ENCODE measurements at places on chromosomes 2 and 18.

DNA sequence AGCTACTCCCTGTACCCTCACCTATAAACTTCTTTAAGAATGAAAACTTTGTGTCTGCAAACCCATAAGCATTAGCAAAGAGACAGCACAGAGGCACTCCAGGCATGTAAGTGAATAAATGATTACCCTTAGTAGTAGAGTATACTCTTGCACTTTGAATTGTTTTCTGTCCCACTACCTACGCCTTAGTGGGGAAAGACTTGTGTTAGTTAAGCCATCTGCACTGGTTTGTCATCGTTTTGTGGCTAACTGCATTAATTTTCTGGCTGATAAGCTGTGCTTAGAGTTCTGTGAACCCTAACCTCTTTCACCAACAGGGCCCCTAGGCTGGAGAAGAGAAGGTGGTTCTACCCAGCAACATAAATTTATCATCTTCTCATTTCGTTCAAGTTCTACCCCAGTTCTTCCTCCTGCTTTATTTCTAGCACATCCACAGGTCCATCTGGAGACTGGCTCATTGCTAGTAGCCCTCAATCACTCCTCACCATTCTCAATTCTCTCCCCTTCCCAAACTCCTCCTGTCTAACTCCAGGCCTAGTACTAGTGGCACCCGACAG, 710 bp downstream of the LMAN2L start:
- no peak for DNase-seq

DNA sequence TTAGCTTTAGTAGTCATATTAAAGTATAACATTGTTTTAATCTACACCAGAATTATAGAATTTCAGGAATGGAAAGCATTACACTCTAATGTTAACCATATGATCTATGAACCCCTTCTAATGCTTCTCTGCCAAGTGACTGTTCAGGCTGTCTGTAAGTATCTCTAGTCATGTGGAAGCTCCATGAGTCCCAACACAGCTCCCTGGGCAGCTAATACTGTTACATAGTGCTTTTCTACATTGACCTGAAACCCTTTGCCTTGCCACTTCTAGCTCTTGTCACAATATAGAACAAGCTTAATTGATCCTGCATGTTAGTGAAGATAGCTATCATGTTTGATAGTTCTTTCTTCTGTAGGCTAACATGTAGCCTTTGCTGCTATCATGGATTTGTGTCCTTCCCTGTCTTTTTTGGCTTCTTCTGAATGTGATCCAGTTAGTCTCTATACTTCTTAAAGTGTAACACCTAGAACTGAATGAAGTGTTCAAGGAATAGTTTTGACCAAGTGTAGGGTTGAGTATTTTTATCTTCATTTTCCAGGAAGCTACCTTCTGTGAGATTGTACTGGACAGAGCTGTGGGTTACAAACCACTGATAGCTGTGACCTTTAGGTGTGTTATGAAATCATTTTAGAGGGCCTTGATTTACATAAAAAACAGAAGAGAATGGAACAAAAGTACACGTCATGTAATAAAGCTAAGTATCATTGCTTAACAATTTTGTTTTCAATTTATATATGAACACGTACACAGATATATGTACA, 23.7 kb downstream of the BABAM2 start:
- DNase-seq = no peak

DNA sequence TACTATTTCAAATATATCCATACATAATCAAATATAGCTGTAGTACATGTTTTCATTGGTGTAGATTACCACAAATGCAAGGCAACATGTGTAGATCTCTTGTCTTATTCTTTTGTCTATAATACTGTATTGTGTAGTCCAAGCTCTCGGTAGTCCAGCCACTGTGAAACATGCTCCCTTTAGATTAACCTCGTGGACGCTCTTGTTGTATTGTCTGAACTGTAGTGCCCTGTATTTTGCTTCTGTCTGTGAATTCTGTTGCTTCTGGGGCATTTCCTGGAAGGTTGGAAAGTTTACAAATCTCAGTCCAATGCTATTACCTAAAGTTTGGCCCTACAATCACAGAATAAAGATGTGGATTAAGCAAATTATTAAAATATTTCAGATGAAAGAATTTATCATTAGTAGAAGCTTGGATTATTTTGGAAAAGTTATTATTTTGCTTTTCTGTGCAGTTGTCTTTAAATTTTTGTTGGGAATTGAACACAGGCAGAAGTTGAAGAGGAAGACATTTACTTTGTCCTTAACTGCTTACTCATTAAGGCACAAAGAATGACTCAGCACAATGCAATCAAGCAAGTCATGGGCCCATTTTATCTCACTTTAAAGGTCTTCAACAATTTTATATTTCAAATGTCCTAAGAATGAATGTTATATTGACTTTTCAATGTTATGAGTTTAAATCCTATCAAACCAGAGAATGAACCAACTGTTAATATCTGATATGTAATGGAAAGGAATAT, 103.4 kb upstream of the CAVIN2 start:
- DNase-seq = no peak

DNA sequence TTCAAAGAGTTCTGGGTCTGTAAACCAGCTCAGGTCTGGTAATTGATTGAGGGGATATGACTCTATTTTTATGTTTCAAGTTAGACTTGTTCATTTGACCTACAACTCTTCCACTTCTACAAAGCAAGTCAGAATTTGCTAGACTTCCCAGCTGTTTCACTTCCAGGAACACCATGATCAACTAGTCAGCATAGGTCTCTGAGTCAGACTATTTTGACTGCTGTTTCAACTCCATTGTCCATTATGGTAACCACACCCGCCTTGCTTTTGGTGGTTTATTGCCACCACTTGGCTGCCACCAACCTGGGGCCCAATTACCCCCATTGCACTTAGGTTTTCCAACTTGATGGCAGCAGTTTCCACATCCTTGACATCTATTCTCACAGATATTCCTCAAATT, 116.6 kb downstream of the LAMA3 start:
- DNase-seq = no peak

DNA sequence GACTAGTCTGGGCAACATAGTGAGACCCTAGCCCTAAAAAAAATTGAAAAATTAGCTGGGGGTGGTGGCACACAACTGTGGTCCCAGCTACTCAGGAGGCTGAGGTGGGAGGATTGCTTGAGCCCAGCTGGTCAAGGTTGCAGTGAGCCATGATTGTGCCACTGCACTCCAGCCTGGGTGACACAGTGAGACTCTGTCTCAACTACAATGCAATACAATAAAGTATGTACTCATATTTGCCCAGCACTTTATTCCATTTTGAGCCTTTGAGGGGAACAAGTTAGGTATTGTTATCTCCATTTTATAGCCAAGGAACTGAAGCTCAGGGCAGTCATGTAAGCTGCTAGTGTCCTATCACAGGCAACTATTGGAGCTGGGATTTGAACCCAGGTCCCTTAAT, 49.3 kb upstream of the PLB1 start:
- no peak for DNase-seq

DNA sequence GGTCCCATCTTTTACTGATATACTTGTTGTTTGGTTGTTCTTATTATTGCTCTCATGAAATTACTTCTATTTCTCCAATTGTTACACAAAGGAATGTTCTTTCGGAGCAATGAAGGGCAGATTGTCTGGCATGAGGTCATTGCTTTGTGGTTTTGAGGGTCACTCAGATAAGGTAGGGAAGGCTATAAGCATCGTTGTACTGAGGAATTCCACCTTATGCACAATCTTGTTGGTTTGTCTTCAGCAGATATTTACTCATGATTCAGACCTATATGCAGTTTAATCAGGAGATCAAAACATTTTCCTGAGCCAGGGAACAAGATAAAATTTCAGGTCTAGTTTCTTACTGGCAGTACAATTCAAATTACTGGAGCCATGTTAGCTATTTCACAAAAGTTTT, 163.0 kb upstream of the SPHKAP start:
- no peak for DNase-seq

GRCh38 chr2:181746844-181747243, 66.5 kb upstream of the NEUROD1 start:
- no peak for DNase-seq

GRCh38 chr2:240745962-240746361, 54.3 kb downstream of the AQP12A start:
- no peak for DNase-seq

DNA sequence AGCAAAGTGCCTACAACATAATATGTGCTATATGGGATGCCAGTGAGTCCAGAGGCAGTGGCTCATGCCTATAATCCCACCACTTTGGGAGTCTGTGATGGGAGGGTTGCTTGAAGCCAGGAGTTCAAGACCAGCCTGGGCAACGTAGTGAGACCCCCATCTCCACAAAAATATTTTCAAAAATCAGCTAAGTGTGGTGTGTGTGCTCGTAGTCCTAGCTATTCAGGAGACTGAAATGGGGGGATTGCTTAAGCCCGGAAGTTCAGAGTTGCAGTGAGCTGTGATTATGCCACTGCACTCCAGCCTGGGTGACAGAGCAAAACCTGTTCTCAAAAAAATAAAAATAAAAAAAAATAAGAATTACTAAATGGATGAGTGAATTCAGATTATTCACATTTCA, 23.4 kb downstream of the OTX1 start:
- no peak for DNase-seq

DNA sequence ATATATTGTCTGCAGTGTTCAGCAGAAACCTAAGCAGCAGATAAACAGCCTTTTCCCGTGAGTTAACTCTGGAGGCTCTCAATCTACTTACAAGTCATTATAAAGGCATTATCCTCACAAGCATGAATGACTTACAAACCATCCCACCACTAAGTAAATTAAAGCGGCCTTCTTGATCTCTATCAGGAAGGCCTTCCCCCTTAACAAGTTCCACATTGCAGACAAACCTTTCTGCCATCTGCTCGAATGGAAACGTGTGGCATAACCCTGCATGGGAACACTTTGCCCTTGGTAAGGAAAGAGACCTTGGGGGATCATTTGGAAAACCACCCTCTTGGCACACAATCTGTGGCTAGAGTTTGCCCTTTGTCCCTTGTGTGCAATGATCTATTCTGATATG, 199.5 kb downstream of the OSR1 start:
- no peak for DNase-seq

- DNase-seq = no peak
These were observed 75.2 kb downstream of the EIPR1 start for GRCh38 chr2:3302421-3302750.

DNA sequence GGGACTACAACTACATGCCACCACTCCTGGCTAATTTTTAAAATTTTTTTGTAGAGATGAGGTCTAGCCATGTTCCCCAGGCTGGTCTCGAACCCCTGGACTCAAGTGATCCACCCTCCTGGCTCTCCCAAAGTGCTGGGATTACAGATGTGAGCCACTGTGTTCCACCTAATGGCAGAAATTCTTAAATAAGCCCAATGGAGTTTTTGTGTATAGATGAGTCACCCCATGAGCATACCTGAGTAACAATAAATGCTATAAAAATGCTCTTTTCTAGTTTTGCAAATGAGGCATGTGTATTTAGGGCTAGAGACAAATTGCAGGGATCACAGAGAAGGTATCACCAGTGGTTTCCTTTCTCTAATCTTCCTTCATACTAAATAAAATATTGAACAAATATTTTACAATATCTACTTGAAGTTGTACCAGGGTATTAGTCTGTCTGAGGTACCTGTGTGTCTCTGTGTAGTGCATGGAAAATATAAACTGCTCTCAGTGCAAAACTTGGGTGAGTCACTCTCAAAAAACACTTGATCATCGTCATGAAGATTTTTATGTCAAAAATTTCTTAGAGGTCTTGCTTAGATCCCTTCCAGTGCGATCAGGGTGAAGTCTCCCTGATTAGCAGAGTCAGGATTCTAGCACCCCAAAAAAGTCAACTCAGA, 337.1 kb upstream of the MMADHC start:
- no peak for DNase-seq

DNA sequence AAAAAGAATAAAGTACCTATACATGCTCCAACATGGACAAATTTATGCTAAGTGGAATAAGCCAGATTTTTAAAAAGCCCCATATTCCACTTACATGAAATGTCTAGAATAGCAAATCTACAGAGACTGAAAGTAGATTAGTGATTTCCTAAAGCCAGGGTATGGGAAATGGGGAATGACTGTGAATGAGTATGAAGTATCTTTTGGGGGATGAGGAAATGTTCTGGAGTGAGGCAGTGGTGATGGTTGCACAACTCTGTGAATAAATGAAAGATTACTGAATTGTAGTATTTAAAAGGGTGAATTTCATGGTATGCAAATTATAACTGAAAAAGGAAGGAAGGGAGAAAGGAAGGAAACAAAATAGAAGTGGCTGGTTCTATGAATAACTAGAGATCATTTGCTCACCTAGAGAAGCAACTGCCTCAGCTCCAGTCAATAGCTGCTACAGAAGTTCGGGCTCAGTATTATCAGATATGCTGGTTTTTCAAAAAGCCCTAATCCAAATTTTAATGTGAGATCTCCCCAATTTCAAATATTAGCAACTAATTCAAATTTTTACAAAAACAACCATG, 39.3 kb downstream of the MAP3K2 start:
- DNase-seq = no peak

DNA sequence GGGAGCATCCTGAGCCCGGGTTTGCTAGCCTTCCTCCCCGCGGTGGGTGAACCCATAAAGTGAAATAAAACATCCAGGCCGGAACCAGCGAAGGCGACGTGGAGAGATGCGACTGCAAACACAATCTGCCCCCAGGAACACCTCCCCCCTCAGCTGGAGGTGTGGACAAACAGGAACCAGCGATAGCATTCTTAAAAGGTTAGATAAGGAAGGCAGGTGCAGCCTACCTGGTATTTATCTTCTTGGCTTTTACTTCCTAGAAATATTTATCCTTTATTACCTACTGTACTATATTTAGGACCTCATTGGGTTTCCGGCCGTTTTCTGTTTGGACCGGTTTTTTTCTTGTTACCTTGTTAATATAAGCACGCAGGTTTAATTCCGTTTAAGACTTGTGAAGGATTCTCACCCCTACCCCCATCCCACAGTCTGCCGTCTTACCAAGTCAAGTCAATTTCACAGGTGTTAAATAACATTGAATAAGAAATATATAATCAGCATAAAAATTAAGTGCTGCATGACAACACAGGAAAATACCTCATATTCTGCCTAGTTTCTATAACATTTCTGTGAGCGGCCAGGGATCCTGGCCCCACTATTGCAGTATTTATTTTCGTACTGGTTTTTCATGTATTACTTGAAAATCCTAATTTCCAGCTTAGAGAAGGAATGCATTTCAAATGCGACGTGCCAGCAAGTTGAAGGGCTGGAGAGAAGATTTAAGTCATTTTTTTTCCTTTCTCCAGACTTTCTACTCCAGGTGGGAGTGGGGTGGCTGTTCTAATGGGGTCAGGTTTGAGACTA, 224.0 kb upstream of the ID2 start:
- no peak for DNase-seq

DNA sequence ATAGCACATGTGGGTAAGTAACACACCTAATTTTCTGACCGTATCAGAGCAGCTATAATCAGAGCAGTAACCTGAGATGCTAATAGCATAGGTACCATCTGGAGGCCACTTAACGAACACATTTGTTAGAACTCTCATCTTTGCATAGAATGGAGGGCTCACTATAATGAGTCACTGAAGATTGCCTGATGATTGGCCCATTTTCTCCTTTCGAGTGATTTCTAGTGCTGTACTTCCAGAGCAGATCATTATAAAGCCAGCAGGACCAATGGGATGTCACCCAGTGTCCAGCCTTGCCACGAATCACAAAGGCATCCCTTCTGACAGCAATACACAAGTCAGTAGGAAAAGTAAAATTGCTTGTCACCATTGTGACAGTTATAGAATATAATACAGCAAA, 81.7 kb upstream of the REV1 start:
- no peak for DNase-seq
